ENCODE measurements at places on chromosomes 4 and X. TPM values are rescaled to one million over a fixed set of nuclear protein-coding genes. Genes with fewer than 3 reads are reported as not detected.

PNMA6A gene
- not detected for total RNA-seq

SPANXN4 gene
- not detected for total RNA-seq

RHOH gene
- not detected for total RNA-seq

NALF2 gene
- 3.1 TPM for total RNA-seq

DNA sequence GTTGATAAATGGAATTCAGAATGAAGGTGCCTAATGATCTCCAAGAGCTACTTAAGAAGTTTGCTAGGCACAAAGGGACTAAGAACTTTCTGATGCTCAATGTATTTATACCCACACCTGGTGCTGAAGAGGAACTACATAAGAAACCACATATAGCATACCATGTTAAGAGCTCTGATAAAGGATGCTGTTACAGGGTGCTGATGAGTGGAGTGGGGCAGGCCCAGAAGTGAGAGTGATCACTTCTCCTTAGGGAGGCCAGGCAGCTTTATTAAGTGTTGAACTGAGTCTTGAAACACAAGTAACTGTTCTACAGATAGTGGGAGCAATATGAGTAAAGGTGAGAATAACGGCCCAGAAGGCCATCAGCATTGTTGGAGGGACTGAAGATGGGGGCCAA lies 68.3 kb upstream of the CHRDL1 start:
- H3K4me1 ChIP-seq, result no peaks in the 10 kb centered on the region
- no peak overlapping the region for H3K4me3 ChIP-seq
- no peaks in the 10 kb centered on the region for H3K36me3 ChIP-seq

GRCh38 chrX:45527834-45528233 lies 327.2 kb upstream of the DIPK2B start:
- H3K36me3 ChIP-seq, result no peaks in the 10 kb centered on the region
- H3K27me3 ChIP-seq, result no peaks in the 10 kb centered on the region
- H3K4me1 ChIP-seq, result no peaks in the 10 kb centered on the region
- no peak for DNase-seq
- no peak overlapping the region for H3K4me3 ChIP-seq

DNA sequence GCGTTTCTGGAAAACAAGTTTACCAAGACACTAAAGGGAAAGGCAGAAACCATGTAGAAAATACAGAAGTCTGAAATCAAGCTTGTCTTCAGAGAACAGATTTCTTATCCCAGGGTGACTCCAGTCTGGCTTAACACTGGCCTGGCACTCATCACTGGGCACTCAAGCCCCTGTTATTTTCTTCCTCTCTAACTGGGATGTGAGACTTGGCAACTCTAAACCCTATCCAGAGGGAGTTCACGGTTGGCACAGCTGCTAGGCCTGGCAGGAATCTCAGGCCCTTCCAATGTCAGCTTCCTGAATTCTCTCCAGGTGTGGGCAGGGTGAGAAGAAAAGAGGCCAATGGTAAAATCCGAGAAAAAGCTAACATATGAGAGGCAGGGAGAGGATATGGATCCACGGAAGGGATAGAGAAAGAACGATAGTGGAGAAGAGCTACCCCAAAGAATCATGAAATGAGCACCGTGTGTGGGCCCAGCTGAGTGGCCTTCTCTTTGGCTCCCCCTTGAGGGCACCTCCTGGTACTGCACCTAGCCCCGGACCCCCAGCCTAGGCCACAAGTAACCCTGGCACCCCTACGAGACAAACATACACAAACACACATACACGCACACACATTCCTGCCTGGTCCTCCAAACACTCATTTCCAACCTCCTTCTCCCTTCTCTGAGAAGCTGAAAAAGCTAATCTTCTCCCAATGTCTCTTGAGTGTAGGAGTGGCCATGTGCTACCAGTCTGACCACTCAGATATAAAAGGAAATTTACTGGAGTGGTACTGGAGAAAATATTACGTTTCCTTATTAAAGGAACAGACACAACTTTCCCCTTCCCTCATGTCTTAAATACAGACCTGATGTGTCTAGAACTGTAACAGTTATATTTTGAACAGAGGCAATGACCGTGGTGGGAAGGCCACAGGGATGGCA lies 16.6 kb upstream of the PTCHD1 start:
- H3K4me3 ChIP-seq, result no peak overlapping the region
- no peak for DNase-seq
- H3K27ac ChIP-seq, result no peak overlapping the region
- H3K36me3 ChIP-seq, result no peaks in the 10 kb centered on the region

GRCh38 chrX:129808158-129808828 lies 28.5 kb downstream of the SASH3 start:
- no peaks in the 10 kb centered on the region for H3K36me3 ChIP-seq
- no peaks in the 10 kb centered on the region for H3K4me1 ChIP-seq
- no peak overlapping the region for H3K4me3 ChIP-seq
- H3K27me3 ChIP-seq, result no peaks in the 10 kb centered on the region

GRCh38 chrX:101595739-101596419 lies 21.9 kb downstream of the ARMCX6 start:
- H3K36me3 ChIP-seq, result no peaks in the 10 kb centered on the region
- DNase-seq, result no peak
- H3K4me1 ChIP-seq, result no peaks in the 10 kb centered on the region
- no peaks in the 10 kb centered on the region for H3K27me3 ChIP-seq

DNA sequence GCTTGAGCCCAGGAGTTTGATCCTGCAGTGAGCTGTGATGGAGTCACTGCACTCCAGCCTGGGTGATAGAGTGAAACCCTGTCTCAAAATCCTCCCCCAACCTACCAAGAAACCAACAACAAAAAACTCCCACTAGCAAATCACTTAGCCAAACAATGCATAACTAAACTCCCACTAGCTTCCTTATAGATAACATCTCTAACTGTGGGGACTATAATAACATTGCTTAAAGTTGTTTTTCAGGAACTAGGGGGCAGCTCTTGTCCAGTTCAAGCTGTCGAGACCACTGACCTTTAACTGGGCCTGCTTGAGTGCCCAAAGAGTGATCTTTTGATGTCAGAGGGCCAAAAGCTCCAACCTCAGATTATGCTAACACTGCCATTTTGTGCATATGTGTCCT lies 81.7 kb downstream of the FREM3 start:
- no peaks in the 10 kb centered on the region for H3K27me3 ChIP-seq
- no peak for DNase-seq
- H3K4me1 ChIP-seq, result no peaks in the 10 kb centered on the region
- no peak overlapping the region for H3K27ac ChIP-seq

DNA sequence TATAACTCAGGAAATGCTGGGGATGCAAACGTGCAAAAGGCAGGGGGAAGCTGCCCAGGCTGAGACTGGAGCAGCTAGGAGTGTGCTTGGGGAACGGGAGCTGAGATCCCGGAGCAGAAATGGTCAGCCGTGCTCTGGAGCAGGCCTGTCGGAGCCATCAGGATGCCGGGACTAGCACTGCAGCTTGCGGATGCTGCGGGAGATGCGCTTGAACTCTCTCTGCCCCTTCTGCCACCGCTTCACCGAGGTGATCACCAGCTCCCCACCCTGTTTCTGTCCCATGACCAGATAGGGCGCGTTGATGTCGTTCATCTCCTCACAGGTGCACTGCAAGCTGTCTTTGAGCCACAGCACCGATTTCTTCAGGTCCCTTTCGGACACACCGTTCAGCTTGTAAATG lies 7.6 kb downstream of the SFRP2 start:
- H3K4me1 ChIP-seq, result no peaks in the 10 kb centered on the region
- no peaks in the 10 kb centered on the region for H3K27me3 ChIP-seq
- no peak for DNase-seq
- H3K4me3 ChIP-seq, result no peak overlapping the region
- no peaks in the 10 kb centered on the region for H3K36me3 ChIP-seq

- DNase-seq, result no peak
- H3K36me3 ChIP-seq, result no peaks in the 10 kb centered on the region
- no peaks in the 10 kb centered on the region for H3K4me1 ChIP-seq
Observed at GRCh38 chrX:133045986-133046385, 50.9 kb downstream of the USP26 start.

GRCh38 chr4:158824425-158825274 lies 55.8 kb downstream of the FNIP2 start:
- no peaks in the 10 kb centered on the region for H3K27me3 ChIP-seq
- no peak for DNase-seq
- no peak overlapping the region for H3K4me3 ChIP-seq

- H3K27me3 ChIP-seq, result no peaks in the 10 kb centered on the region
- peaks cover 7% of the 10 kb centered on the region for H3K36me3 ChIP-seq
- DNase-seq, result no peak
- no peaks in the 10 kb centered on the region for H3K4me1 ChIP-seq
- H3K4me3 ChIP-seq, result no peak overlapping the region
- no peak overlapping the region for H3K27ac ChIP-seq
Observed at GRCh38 chrX:308821-309520, 9.6 kb downstream of the GTPBP6 start.

- no peak overlapping the region for H3K4me3 ChIP-seq
- H3K27ac ChIP-seq, result no peak overlapping the region
- no peaks in the 10 kb centered on the region for H3K36me3 ChIP-seq
- no peak for DNase-seq
- H3K27me3 ChIP-seq, result no peaks in the 10 kb centered on the region
Observed at GRCh38 chr4:127856813-127857447, 23.8 kb upstream of the PLK4 start.

DNA sequence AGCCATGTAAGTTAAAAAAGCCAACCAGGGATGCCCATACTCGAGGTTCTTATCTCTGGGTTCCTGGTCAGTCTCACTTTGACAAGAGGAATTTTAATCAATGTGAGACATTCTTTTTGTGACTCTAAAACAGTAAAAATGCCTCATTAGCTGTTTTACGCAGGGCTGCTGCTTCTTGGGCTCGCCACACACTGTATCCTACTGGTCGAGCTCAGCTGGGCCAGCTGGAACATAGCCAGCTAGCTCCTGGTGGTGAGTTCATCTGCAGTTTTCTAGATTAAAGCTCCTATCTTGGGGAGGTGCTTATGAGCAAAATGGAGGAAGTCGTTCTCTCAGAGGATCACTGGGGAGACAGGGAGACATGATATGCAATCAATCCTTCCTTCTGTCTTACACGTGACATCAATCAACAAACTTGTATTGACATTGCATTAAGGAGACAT lies 55.9 kb upstream of the LEF1 start:
- no peak for DNase-seq
- H3K4me3 ChIP-seq, result no peak overlapping the region
- H3K4me1 ChIP-seq, result no peaks in the 10 kb centered on the region
- no peaks in the 10 kb centered on the region for H3K27me3 ChIP-seq

GRCh38 chr4:144674711-144675110 lies 28.8 kb downstream of the HHIP start:
- no peak for DNase-seq
- no peak overlapping the region for H3K4me3 ChIP-seq
- no peak overlapping the region for H3K27ac ChIP-seq
- no peaks in the 10 kb centered on the region for H3K4me1 ChIP-seq
- H3K36me3 ChIP-seq, result no peaks in the 10 kb centered on the region
- no peaks in the 10 kb centered on the region for H3K27me3 ChIP-seq

DNA sequence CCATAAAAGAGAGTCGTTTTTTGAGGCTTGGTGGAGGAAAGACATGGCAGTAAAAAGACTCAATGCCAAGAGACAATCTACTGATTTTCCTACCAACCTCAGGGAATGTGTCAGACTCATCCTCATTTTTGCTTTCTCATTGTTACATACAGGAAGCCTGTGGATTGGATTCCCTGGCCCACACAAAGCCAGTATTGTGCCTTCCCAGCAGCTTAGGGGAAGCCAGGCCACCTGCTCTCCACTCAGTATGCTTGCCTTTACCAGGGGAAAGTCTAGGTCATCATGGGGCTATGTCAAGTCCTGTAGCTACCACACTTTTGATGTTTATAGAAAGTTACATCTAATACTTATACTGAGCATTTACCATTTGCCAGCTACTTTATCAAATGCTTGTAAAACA lies 11.0 kb downstream of the BMX start:
- H3K27ac ChIP-seq, result no peak overlapping the region
- no peak for DNase-seq
- no peak overlapping the region for H3K4me3 ChIP-seq
- no peaks in the 10 kb centered on the region for H3K4me1 ChIP-seq
- H3K27me3 ChIP-seq, result no peaks in the 10 kb centered on the region

DNA sequence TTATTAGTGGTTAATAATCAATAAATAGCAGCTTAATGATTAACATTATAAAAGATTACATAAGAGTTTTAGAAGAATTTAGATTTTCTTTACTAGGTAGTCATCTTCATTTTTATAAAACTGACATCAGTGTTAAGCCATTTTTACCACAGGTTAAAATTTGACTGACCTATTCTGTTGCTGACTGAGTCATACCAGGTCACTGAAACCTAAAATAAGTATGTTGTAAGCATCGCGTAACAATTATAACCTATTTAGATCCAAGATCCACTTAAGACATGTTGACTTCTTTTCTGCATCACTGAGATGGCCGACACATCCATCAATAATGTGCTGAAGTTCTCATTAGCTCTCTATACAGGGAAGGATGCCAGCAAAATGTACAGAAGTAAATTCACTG lies 36.7 kb downstream of the ARX start:
- no peaks in the 10 kb centered on the region for H3K27me3 ChIP-seq
- no peak for DNase-seq
- no peak overlapping the region for H3K4me3 ChIP-seq
- no peaks in the 10 kb centered on the region for H3K36me3 ChIP-seq
- no peaks in the 10 kb centered on the region for H3K4me1 ChIP-seq

DNA sequence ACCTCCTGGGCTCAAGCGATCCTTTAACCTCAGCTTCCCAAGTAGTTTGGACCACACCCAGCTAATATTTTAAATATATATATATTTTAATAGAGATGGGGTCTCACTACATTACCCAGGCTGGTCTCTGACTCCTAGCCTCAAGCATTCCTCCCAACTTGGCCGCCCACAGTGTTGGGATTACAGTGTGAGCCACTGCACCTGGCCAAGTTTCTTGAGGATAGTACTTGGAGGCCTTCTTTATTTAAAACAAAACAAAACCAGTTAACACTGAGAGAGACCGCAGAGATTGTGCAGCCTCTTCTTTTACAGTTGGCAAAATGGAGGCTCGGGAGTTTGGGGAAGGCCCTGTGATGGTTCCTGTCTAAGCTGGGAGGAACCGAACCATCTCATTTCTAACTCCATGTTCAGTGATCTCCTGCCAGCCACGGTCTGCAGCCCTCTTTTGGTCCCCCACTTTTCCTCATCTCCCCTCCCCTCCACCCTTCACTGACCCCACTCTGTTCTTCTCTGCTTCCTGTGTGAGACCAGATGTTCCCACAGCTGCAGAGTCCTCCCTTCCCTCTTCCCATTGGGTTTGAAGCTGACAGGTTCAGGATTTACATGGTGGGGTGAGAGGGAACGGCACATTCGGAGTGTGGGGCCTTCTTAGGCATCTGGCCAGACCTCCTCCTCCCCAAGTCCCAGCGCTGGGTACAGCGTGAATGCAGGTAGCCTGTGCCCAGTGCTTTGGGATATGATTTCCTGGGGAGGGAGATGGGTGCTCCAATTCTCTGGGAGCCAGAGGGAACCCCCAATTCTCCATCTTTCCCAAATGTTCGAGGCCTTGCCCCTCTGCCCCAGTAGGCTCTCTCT lies 1.4 kb upstream of the SORCS2 start:
- no peak overlapping the region for H3K27ac ChIP-seq
- H3K4me1 ChIP-seq, result peaks cover 3% of the 10 kb centered on the region
- H3K36me3 ChIP-seq, result no peaks in the 10 kb centered on the region
- DNase-seq, result no peak
- no peak overlapping the region for H3K4me3 ChIP-seq

- no peaks in the 10 kb centered on the region for H3K27me3 ChIP-seq
- H3K4me1 ChIP-seq, result no peaks in the 10 kb centered on the region
- H3K4me3 ChIP-seq, result no peak overlapping the region
- no peaks in the 10 kb centered on the region for H3K36me3 ChIP-seq
Observed at GRCh38 chr4:135949931-135950330, 1582.4 kb downstream of the PCDH18 start.
